ENCODE measurements at places on chromosomes 2 and 18.

GRCh38 chr2:198325359-198325758 is 521.0 kb downstream of the PLCL1 start:
- no peak for DNase-seq

- DNase-seq = peak; percentile 46
Observed at GRCh38 chr2:17518212-17519154, at the start of gene RAD51AP2. TSS of gene RAD51AP2 (minus strand) at chr2:17518440. CDS start at chr2:17518415, 25 bp downstream.

- DNase-seq = no peak
Observed at GRCh38 chr2:120833127-120833675, 97.5 kb downstream of the GLI2 start.

DNA sequence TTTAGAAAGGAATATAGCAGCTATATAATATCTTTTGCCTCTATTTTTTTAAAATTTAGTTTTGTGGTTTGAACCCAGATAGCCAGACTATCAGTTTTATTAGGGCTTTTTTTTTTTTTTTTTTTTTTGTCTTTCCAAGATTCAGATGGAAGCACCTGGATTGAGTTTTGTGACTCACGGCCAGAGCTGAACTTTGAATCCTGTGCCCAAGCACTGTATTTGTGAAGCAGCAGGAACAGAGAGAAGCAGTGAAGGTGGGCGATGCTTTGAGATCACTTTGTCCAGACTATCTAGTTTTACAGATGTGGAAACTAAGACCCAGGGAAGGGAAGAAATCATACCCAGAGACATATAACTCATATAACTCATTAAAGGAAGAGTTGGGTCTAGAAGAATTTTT is 33.9 kb downstream of the RPL37A start:
- DNase-seq = no peak

DNA sequence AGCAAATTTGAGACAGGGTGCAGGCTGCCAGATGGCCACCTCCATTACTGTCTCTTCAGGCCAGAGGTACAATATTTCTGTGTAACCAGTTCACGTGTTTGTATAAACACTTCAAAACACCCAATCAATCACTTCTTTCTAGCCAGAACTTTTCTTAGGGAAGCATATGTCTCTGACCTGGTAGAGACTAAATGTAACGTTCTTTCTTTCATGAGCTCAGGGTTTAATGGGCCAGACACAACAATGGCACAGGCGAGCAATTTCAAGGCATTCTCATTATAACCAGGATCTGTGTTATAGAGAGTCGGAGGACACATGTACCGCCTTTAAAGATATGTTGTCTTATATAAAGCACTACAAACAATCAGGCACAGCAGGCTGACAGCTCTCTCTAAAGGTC is 1846.4 kb upstream of the PIK3C3 start:
- DNase-seq = peak; percentile 50

DNA sequence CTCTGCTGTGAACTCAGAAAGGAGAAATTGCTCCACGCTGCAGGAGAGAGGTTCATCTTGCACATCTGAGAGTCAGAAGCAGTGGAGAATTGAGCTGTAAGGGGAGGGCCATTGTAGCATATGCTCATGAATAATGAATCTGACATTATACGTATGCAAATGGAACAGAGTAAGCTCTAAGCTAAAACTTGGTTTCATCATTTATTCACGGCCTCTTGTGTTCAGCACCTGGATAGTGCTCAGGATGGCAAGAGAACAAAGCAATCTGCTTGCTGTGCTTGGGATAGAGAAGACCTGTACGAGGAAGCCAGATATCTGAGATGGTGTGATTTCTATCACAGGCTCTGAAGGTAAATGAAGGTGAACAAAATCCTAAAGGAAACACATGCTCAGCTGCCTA is 87.9 kb upstream of the GCFC2 start:
- DNase-seq = no peak

DNA sequence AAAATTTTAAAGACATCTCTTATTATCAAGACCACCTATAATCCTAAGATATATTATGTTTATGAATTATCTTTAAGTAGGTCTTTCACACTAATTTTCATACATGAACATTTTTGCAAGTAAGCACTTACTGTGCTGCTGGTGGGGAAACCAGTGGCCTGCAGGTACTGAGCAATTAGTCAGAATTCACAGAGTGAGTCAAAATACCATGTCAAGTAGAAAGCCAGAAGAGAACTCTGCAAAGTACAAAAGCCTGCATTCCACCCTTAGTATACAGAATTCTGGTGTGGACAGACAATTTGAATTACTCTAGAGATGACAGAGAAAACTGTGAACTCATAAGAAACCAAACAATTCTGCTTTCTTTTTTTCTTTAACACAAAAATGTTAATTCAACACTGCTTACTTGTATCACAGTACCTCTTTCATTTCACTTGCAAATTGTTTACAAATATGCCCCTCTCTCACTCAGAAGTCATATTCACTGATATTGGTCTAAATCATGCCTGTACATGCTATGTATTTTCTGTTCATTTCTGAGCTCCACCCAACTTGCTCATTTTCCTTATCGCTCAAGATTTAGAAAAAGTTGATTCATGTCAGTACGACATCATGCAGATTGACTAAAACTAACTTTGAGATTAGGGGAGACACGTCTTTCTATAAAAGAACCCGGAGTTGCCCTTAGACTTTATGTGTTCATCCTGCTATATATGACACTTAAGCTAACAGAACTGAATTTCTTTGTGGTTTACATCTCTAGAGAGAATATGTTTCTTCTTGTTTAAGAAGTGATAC is 182.9 kb downstream of the IKZF2 start:
- no peak for DNase-seq

- no peak for DNase-seq
Observed at GRCh38 chr2:180705551-180705950, 274.9 kb upstream of the UBE2E3 start.

- DNase-seq = peak; percentile 100
Observed at GRCh38 chr18:57980573-57981307, 63.3 kb upstream of the NEDD4L start.

DNA sequence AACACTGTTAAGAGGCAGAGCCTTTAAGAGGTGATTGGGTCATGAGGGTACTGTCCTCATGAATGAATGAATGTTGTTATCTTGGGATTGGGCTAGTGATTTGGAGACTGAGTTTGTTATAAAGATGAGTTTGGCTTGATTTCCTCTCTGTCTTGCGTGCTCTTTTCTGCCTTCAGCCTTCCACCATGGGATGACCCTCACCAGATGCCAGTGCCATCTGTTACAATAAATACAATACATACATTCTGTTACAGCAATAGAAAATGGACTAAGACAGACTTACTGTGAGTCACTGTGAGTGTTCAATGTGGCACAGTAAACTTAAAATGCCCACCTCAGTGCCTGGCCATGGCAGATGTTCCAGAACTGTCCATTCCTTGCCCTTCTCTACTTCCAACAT is 95.0 kb upstream of the ZFP36L2 start:
- no peak for DNase-seq

GRCh38 chr18:58373481-58373880 is 255.4 kb downstream of the ALPK2 start:
- DNase-seq = peak; percentile 70

- DNase-seq = no peak
Observed at GRCh38 chr18:48932462-48932818, 18.3 kb downstream of the SMAD7 start.

DNA sequence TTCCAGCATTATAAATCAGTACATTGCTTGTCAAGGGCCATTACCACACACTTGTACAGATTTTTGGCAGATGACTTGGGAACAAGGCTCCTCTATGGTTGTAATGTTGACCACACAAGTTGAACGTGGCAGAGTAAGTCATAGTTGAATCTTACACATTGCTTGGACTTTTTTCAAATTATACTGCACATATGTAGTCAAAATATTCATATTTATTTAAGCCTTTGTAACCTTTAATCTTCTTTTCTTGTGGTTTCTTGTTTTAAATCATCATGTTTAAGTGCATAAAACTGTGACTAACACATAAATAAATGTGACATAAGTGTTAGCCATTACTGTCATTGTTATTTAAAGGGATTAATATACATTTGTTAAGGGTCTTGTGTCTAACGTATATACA is 52.1 kb upstream of the EPB41L5 start:
- DNase-seq = no peak

- DNase-seq = no peak
Observed at GRCh38 chr2:224586127-224586695, 1.0 kb upstream of the CUL3 start.

- DNase-seq = no peak
Observed at GRCh38 chr2:209305746-209306196, 118.1 kb upstream of the MAP2 start.

DNA sequence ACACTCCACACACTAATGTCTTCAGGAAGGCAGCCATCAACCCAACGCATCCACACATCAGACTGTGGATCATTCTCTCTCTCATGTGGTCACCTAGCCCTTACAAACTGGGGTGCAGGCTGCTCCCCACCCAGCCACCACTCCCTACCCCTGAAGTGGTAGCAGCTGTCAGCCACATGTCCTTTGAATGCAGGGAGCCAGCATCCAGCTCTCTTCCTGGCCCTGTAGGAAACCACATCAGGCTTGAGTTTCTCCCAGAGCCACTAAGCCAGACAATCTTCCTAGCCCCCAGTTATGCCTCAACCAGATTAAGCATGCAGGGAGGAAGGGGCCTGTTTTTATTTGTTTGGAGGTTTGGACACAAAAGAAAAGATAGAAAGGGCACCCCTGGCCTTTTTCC is 52.8 kb upstream of the SPP2 start:
- no peak for DNase-seq

GRCh38 chr2:27288610-27289009 is 6.4 kb downstream of the TRIM54 start:
- no peak for DNase-seq

DNA sequence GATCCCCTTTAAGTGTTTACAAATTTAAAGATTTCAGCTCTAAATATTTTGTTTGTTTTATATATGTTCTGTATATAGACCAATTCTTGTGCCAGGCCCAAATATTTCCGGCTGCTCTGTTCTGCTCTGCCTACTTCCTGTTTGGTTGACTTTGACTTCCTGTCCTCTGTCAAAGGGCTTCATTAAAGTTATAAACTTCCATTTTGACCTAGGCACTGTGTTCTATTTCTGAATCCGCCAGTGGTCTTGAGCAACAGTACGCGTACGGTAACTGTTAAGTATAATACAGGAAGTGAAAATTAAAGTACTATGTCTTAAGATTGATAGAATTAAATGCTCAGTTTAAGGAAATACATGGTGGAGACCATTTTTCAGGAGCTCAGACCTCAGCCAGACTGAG is 13.5 kb upstream of the REL start:
- DNase-seq = no peak

DNA sequence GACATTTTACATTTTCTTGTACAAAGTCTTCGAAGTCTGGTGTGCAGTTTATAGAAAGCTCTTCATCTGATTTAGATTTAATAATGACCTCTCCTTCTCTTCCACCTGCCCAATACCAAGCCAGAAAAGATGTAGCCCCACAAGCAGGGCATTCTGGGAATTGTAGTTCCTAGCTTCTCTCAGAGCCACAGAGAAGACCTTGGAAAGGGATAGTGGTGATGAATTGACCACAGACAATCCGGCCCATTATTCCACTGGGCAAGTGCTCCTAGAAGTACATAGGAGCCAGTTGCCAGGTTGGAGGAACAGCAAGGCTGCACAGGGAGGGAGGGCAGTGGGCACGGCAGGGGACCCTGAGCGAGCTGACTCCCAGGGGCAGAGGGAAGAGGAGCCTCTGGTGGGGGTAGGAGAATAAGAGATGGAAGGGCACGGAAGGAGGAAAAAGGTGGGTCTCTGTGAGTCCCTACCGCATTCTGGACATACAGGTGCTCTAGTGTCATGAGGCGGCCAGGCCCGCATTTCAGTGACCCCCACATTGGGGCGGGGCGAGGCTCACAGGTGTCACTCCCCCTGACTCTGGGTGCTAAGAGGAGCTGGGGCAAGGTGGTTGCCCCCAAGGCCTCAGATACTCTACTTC is 152.5 kb upstream of the HAAO start:
- DNase-seq = peak; percentile 21
